ENCODE measurements at places on chromosomes 6 and 20. TPM values are rescaled to one million over a fixed set of nuclear protein-coding genes. Genes with fewer than 3 reads are reported as not detected.

The MUC21 gene
- 0.16 TPM for polyA plus RNA-seq

The DSTN gene
- polyA plus RNA-seq = 552 TPM

The PPARD gene
- polyA plus RNA-seq = 15.3 TPM

The DYNLT2 gene
- 1.7 TPM for polyA plus RNA-seq

The KCTD20 gene
- 16.7 TPM for polyA plus RNA-seq

The PTCHD4 gene
- polyA plus RNA-seq = 0.08 TPM

The PIGU gene
- polyA plus RNA-seq = 64.1 TPM

The SNX21 gene
- polyA plus RNA-seq = 43.9 TPM

The C6orf15 gene
- polyA plus RNA-seq = not detected

The CTAGE9 gene
- polyA plus RNA-seq = not detected

The EPHA7 gene
- polyA plus RNA-seq = 0.07 TPM

The CABLES2 gene
- polyA plus RNA-seq = 2.8 TPM

The CD40 gene
- polyA plus RNA-seq = 13.1 TPM

The TCFL5 gene
- polyA plus RNA-seq = 5.8 TPM

The DAAM2 gene
- 28.1 TPM for polyA plus RNA-seq

The PPP1R3G gene
- 1.6 TPM for polyA plus RNA-seq

The ISM1 gene
- 3.4 TPM for polyA plus RNA-seq

The RPS18 gene
- polyA plus RNA-seq = 4,417 TPM

The STAU1 gene
- polyA plus RNA-seq = 23.2 TPM

Measured in adrenal gland (tissue), 19 donors.